ENCODE measurements at places on chromosomes 3 and 15.

DNA sequence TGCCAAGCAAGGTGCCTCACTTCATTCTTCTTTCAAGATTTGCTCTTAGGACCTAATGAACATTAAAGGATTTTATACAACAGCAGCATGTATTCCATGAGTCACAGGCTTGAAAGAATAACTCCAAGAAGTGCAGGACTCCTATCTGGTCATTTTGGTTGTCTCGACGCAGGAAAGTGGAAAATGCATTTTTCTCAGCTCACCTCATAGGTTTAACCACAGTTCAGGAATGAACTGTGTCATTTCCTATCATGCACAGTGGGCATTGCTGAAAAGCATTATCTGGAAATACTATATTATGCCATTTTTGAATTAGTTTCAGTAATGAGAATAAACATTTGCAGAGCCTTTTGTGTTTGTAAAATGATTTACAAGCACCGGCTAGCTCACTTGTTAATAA lies 98.7 kb upstream of the BFSP2 start:
- no peak for DNase-seq

DNA sequence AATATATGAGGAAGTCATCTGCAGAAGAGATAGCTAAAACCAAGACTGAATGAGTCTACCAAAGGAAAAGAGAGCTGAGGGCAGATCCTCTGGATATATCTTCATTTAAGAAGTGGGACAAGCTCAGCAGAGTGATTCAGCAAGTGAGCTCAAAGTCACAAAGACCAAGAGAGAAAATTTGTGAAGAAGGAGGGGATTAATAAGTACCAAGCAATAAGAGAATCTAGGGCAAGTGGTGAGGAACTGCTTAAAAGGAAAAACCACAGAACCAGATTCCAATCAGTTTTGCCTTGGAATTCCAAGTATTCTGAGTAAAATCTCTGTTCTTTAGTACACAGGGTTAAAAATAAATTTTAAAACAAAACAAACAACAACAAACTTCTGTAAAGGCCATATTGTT lies 3.6 kb downstream of the EHHADH start:
- no peak for DNase-seq

DNA sequence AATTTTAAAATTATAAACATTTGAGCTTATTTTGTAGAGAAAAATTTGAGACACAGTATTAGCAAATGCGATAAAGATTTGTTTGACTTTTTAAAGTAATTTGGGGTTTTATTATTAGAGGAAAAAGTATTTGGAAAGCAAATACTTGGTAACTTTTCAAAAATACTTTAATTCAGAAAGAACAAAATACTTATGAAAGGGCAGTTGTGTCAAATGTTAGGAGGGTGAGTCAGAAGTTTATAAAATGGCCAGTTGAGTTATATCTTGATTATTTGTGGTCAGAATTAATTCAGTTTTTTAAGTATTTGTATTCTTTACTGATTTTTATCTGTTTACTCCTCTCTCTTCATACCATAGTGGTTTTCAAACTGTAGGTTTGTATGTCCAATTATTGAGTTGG lies 12.1 kb downstream of the LACTB start:
- DNase-seq, result no peak

DNA sequence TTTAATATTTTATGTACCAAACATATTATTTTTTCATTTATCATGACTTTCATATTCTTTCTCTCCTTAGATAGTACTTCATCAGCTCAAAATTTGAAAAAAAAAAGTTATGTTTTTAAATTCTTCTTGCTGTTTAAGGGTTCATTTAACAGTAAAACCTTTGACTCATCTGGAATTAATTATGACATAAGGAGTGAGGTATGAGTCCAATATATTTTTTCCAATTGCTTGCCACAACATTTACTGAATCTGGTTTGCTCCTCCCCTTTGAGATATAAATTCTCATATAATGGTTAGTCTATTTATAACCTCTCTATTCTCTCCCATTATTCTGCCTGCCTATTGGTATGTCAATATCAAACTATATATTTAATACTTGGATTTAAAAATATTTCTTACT lies 387.8 kb downstream of the TUSC7 start:
- no peak for DNase-seq

GRCh38 chr3:112095731-112096130 lies 9.5 kb downstream of the C3orf52 start:
- no peak for DNase-seq

- no peak for DNase-seq
Measured at GRCh38 chr15:63226155-63226883, 36.9 kb downstream of the RAB8B start.

DNA sequence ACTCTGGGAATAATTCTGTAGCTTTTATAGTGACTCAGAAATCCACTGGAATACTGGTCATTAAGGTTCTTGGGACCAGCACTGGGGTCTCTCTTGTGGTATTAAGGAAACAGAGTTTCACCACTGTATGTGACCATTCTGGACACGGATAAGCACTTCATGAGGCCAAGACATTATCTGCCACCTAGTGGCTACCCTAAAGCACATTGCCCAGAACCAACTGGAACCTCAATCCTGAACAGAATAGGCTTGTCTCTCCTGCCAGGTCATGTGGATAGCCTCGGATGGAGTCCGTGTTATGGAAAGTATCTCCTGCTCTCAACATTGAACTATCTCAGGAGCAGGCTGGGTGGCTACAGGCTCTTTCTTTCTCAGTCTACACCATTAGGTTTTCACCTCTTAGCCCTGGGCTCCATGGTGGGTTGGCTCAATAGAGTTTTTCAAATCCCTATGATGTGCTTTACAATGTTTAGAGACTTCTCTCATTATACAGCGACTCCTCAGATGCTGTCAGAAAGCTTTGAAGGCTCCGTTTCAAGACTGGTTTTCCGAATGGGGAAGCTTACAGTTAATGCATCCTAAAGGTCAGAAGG lies 167.6 kb upstream of the ST8SIA2 start:
- DNase-seq, result no peak
